ENCODE measurements at places on chromosomes 2 and 18. TPM values are rescaled to one million over a fixed set of nuclear protein-coding genes. Genes with fewer than 3 reads are reported as not detected.

Gene CFAP221
- total RNA-seq, result not detected

Gene CNRIP1
- 39.8 TPM for total RNA-seq

Gene FAM237A
- not detected for total RNA-seq

Gene IL36B
- not detected for total RNA-seq

Gene RAMP1
- 16.4 TPM for total RNA-seq

Gene SEC11C
- 16.3 TPM for total RNA-seq

Gene SLC11A1
- total RNA-seq, result 0.17 TPM

Gene B3GNT7
- total RNA-seq, result 0.17 TPM

Gene SESTD1
- 17.5 TPM for total RNA-seq

Gene FSHR
- total RNA-seq, result not detected

Gene ALPI
- not detected for total RNA-seq
